Activated T-cell treated with anti-CD3 and anti-CD28 coated beads for 24 hours (primary cell): ENCODE measurements at places on chromosomes 3 and 15.

DNA sequence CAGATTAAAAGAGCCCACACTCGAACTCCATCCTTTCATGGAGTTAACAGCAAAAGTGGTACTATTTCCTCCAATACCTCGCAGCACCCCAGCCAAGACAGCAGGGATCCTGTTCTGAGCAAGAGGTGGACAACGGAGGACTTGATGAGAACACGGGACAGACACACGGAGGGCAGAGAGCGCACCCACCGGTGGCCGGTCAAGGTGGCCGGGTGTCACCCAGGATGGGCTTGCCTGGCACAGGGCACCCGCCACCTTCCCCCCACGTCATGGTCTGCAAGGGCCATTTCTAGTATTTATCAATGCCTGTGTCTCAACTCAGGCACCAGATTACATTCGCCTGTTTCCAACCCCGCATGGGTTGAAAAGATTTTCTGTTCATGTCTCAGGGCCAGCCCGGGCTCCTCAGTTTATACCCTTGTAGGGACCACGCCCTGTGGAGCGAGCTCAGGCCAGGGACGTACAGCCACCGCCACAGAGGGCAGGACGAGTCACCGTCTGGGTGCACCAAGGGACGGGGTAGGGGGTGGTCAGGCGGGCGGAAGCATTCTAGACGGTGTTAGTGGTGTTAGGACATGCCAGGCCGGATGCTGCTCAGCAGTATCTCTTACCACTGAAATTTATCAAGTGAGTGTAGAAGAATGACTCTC lies 64.2 kb downstream of the CYFIP1 start:
- DNase-seq, result no peak

GRCh38 chr15:90890839-90891238 lies 6.5 kb downstream of the FES start:
- DNase-seq, result no peak

GRCh38 chr15:40368719-40369473 lies 10.9 kb downstream of the DISP2 start:
- DNase-seq, result no peak

- DNase-seq, result no peak
Measured at GRCh38 chr15:93270937-93271467, 182.0 kb upstream of the RGMA start.

GRCh38 chr3:185207931-185208746 lies 45.7 kb downstream of the EHHADH start:
- DNase-seq, result no peak

DNA sequence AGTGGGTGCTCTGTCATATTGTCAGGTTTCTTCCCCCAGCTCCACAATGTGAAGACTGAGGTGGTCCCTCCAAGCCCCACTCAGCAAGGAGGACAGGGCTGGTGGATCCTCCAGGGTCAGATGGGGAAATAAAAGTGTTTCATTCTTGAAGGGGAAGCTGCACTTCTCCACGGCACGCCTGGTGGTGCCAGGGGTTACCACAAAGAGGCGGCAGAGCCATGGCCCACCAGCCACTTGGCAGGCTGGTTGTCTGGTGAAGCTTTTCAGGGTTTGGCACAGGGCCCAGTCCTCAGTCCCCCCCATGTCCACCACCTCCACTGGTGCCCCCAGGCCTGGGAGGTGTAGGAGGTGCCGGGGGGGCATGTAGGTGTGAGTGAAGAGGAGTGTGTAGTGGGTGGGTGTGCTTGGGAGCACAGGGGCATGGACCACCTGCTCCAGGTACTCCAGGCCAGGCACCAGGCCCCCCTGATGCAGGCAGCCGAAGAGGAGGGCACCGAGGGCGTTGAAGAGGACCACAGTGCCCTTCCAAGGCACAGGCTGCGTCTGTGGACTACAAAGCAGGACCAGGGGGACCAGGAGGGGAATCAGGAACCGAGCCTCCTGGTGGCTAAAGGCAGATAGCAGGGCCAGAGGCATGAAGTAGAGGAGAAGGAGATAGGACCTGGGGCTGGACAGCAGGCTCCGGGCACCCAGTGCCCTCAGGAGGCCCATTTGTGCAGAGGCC lies 5.0 kb upstream of the NCBP2 start:
- no peak for DNase-seq

DNA sequence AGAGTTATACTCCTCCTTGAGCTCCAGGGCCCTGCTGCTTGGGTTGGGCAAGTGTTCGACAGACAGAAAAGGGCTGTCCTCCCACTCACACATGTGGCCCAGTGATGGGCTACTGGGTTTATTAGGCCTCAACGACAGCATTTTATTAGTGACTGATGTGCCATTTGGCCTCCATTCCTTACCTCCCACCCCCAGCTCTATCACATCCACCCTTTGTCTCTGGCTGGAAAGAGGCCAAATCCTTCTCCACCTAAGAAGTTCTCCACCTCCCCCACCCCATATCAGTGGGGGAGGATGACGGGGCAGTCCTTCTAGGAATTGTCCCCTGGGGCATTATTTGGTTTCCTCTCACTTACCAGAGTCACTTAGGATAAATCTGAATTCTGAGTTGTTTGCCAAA lies 57.1 kb upstream of the WNT5A start:
- DNase-seq, result no peak

DNA sequence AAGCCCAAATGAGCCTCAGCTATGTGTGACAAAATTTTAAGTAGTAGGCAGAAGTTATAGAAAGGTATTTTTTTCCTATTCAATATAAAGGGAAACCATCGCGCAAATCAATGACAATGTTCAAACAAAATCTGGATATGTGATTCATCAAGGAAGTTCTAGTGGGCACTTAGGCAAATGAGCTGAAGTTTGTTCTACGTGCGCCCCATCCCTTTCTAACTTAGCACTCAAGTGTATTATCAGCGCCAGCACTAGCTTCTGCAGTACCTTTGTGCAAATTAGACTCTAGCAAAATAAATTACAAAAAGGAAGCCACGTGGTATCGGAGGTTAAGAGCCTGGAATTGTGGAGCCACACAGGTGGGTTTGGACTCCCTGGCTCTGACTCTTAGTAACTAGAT lies 91.1 kb downstream of the TBL1XR1 start:
- no peak for DNase-seq

GRCh38 chr3:29565236-29565635 lies 284.4 kb downstream of the RBMS3 start:
- DNase-seq, result no peak
